Kidney tubule cell (primary cell): ENCODE measurements at places on chromosomes 5 and 9.

GRCh38 chr9:134050726-134051125, 17.1 kb downstream of the BRD3 start:
- no peak for DNase-seq

GRCh38 chr5:178431782-178432165, 158.4 kb downstream of the COL23A1 start:
- DNase-seq, result peak; percentile 91

GRCh38 chr9:76898786-76899185, 7.1 kb downstream of the PRUNE2 start:
- peak; percentile 70 for DNase-seq

DNA sequence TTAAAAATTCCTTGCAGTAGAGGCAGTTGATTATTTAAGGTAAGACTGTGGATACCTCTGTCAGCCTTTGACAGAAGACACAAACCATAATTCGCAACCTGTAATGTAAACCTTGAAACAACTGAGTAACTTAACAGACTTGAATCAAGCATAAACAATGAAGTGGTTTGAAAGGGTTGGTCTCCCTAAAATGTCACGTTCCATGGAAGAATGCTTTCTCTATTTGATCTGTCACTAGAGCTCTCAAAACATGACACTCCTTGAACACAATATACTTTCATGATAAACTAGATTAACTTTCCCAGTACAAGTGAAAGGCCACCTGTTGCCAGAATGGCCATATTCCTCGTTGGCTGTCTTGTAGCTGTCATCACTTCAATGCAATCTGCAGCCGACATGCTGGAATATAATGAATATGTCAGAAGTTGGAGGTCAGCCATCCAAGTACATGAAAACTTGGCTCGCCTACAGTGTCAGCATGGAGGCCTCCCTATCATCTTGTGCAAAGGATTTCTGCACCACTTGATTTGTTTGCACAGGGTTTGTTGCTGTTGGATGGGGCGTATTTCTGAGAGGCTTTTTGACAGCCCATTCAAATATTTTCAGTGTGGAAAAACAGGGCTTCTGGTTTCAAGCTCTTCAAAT, 228.0 kb downstream of the TLE4 start:
- DNase-seq, result no peak

GRCh38 chr5:5588386-5588785, 165.9 kb downstream of the ICE1 start:
- DNase-seq, result no peak

DNA sequence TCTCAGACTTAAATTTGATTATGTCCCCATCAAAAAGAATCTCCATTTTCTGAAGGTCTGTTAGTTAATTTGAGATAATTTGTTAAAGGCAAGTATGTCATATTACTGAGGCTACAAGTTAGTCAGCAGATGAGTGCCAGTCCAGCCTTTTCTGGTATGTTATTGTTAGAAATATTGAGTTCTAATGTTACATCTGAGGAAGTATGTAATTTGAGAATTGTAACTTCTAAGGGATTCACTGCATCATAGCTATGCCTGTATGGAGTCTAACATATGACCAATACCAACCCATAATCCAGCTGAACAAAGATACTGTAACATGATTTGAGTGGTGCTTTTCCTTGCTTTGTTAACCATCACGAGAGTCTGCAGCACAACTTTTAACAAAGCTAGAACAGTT, 13.9 kb downstream of the SLC23A1 start:
- DNase-seq, result no peak

DNA sequence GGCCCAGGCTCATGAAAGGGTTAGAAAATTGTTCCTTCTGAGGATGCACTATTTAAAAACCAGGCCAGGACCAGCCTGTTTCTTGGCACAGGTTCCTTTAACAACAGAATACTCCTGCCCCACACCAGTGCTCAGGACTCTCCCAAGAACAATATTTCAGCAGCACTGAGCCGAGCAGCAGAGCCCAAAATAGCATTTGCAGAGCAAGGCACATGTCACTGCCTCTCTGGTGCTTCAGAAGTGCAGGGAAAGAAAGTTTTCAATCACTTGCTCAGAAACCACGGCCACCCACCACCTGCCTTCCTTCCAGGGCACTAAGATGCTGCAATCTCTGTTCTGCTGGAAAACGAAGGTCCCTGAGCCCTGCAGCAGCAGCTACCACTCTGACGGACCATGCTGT, 77.6 kb downstream of the SIL1 start:
- no peak for DNase-seq

DNA sequence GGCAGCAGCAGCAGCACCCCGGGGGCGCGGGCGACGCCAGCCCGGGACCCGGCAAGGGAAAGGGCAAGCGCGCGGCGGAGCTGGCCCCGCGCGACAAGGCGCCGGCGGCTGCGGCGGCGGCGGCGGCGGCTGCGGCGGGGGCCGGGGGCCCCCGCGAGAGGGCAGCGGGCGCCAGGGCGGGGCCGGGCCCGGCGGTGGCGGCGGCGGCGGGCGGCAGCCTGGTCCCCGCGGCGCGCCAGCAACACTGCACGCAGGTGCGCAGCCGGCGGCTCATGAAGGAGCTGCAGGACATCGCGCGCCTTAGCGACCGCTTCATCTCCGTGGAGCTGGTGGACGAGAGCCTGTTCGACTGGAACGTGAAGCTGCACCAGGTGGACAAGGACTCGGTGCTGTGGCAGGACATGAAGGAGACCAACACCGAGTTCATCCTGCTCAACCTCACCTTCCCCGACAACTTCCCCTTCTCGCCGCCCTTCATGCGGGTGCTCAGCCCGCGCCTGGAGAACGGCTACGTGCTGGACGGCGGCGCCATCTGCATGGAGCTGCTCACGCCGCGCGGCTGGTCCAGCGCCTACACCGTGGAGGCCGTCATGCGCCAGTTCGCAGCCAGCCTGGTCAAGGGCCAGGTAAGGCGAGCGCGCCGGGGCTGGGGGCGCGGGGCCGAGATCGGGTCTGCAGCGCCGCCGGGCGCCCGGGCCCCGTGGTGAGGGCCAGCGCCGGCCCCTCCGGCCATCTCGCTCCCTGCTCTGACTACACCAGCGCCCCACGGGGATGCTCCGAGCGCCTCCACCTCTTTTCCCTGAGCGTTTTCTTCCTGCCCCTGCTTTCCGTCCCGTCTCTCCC, at the start of gene UBE2QL1:
Gene UBE2QL1 (plus strand): TSS at position 238 of the 843 bp plus-strand sequence. CDS start 35 bp downstream, at position 273.
- peak; percentile 21 for DNase-seq

DNA sequence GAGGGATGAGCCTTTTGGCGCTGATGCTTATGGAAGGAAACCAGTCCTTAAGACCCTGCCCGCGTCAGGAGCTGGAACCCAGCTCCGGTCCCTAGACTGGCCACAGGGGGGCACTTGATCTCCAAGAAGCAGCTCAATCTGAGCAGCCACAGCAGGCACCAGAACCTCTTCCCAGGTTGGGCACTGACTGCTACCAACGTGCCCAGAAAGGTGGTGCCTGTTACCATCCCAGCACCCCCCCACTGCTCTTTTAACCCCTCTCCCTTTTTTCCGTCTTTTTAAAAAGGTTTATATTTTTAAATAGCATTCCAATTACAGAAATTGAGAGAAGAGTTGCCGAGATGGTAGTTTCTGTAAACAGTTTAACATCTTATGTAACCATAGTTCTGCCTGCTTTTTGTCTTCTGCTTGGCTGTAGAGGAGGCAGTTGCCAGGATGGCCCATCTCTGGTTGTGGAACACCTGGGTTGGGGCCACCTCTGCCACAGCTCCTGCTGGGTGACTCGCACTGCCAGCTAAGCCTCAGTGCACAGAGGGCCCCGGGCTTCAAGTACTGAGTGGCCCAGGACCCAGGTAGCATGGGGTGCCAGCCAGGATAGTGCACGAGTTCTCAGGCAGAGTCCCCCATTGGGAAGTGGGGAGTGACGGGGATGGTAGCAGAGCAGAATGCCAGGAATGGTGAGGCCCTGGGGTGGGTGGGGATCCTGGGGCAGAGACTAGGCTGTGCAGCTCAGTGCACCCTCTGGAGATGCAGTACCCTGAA, 62.8 kb downstream of the PFDN1 start:
- peak; percentile 65 for DNase-seq

DNA sequence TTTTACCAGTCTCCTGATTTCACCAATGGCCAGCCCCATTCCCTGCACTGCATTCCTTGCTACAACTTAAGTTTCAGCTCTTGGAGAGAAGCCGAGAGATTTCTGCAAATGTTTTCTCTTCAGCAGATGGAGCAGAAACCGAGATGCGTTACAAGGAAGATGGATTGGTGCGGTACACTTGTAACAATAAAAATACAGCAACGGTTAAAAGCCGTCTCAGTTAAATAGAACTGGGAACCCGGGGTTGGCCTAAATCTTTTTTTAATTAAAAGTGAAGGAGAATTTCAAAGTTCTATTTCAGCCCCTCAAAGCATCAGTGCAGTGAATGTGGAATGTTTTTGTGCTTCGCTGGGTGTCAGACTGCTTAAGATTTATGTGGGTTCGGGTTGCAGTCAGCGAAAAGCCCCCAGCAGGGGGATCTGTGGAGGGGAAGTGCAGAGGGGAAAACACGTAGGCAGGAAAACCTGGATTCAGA, 19.8 kb downstream of the BRINP1 start:
- DNase-seq, result no peak

DNA sequence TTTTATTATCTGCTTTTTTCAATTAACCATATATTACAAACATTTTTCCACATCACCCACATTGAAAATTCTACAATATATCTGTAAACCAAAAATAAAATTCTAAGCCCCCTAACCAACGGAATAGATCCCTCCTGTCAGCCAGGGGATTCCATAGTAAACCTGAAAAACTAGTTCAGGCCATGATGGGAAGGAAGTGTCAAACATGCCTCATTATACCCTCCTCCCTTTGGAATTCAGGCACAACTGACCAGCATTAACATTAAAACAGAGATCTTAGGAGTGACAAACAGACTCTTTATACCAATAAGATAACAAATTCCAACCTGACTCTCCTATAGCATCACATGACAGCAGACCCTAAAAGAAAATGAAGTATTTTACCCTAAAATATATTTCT, 113.7 kb upstream of the DMRT1 start:
- DNase-seq, result peak; percentile 11

DNA sequence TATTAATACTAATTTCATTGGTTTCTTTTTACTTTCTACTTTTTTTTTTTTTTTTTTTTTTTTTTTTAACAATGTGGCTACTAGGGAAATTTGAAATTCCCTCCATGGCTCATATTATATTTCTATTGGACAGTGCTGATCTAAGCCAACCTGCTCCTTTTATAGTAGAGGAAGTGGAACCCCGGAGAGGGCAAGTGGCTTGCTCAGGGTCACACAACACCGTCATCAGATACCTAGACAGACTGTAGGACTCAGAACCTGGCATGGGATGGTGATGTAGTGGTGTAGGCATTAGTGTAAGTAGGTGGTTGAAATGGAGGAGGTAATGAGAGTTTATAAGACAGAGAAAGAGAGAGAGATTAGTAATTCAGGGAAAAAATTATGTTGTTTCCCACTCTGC, 10.8 kb downstream of the ZNF618 start:
- peak; percentile 68 for DNase-seq

DNA sequence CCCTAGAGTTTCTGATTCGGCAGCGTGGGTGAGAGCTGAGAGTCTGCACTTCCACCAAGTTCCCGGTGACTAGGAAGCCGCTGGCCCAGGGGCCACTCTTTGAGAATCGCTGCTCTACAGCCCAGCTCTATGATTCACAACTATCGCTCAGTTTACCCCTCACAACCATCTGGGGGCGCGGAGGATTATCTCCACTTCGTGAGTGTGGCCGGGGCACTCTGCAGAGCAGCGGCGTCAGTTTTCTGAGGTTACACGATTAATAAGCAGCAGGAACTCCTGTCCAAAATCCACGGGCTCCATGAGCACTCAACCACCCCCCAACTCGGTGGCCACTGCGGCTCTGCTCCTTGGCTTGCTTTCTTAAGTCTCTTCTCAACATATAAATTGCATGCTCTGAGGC, 19.3 kb downstream of the CORO2A start:
- no peak for DNase-seq

DNA sequence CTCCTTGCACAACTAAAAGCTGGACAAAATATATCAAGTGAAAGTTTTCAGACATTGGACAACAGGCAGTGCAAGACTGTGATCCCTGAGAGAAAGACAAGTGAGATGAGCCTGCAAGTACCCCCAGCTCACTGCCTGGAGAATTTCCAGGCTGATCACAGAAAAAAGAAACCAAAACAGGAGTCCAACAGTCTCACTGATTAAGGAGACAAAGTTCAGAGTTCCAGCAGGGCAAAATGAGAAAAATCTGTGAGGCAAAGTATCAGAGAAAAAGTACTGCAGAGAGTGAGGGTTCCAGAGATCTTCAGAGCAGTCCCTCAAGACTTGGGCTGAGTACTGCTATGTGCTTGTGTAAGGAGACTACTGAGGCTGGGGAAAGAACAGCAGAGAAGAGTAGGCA, 56.0 kb upstream of the PRSS3 start:
- DNase-seq, result no peak

DNA sequence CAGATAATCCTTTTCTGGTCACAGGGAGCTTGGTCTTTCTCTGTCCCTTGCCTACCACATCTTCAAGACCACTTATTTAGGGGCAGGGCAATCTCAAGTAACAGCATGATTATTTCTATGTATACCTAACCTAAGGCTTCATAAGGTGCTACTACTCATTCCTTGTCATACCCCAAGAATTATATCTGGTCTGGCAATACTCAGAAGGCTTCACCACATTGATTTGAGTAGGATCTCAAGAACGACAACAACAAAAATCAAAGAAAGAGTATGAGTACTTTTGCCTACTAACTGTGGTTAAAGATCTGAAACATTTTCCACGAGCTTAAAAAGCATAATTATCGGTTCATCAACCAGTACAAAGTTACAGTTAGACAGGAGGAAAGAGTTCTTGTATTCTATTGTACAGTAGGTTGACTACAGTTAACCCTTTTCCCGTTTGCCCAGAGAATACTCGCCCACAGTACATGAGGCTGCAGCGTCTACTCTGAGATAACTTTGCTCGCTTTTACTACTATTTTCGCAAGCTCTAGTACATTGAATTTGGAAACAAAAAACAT, 41.0 kb downstream of the FANCC start:
- no peak for DNase-seq

- DNase-seq, result no peak
Observed at GRCh38 chr9:21255538-21256212, 15.9 kb upstream of the IFNA14 start.

GRCh38 chr5:24141046-24141445, 503.7 kb downstream of the CDH10 start:
- DNase-seq, result no peak

DNA sequence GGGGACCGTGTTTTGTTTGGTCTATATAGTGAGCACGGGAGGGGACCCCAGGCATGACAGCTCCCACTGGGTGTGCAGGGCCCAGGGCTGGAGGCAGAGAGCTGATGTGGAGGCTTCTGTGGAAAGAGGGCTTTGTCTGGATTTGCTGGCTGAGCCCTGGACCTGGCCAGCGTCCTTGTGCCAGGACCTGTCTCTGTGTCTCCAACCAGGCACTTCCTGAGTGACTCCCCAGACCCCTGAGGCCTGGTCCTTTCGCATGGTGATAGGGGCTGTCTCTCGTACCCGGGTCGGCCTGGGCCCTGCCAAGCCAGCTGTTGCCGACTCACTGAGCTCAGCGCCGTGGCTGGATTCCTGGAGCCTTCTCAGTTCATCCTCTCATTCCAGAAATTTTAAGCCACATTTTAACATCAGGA, 77.6 kb downstream of the ADAMTS2 start:
- DNase-seq, result no peak

DNA sequence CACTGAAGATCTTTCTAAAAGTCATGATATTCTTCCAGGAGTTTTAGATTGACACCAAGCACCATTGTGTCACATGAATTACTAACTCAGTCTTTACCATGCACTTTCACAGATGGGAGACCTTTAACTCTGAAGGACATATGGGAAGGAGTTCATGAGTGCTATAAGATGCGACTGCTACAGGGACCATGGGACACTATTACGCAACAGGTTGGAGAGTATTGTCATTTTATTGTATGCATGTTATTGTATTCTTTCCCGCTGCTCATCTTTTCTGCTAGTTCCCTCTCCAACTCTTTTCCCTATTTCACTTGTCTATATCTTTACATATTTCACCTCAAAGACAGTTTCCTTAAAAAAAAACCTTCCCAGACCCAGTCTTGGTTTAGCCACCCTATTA, 99.8 kb downstream of the RPS23 start:
- no peak for DNase-seq
